Adrenal gland (tissue), 19 donors: ENCODE measurements at places on chromosomes 3 and 15. TPM values are rescaled to one million over a fixed set of nuclear protein-coding genes. Genes with fewer than 3 reads are reported as not detected.
A peak's percentile ranks its signal among the peaks of the same experiment; 100 is the strongest.

GRCh38 chr3:7397097-7397496 is 536.2 kb downstream of the GRM7 start:
- DNase-seq = no peak

Gene DNAJB8
- not detected for total RNA-seq

- no peak for DNase-seq
Measured at GRCh38 chr3:194181612-194182529, 45.9 kb downstream of the HES1 start.

Gene C2CD4A
- 0.23 TPM for total RNA-seq

GRCh38 chr3:72727172-72727571 is 121.1 kb downstream of the SHQ1 start:
- DNase-seq = no peak

Gene GFM1
- 90.1 TPM for total RNA-seq

GRCh38 chr3:151890721-151891141 is 17.3 kb downstream of the SUCNR1 start:
- no peak for DNase-seq

Gene ZNF660
- total RNA-seq = 0.83 TPM

Gene CEMIP
- total RNA-seq = 0.42 TPM

- no peak for DNase-seq
Measured at GRCh38 chr3:5186089-5186857, 1.2 kb upstream of the EDEM1 start.

- no peak for DNase-seq
Measured at GRCh38 chr3:158084651-158085050, 21.6 kb downstream of the SHOX2 start.

GRCh38 chr3:33803252-33803651 is 4.8 kb downstream of the PDCD6IP start:
- DNase-seq = no peak

Gene LEO1
- total RNA-seq = 23.4 TPM

Gene CELSR3
- 2.4 TPM for total RNA-seq

Gene KNG1
- total RNA-seq = 0.16 TPM

DNA sequence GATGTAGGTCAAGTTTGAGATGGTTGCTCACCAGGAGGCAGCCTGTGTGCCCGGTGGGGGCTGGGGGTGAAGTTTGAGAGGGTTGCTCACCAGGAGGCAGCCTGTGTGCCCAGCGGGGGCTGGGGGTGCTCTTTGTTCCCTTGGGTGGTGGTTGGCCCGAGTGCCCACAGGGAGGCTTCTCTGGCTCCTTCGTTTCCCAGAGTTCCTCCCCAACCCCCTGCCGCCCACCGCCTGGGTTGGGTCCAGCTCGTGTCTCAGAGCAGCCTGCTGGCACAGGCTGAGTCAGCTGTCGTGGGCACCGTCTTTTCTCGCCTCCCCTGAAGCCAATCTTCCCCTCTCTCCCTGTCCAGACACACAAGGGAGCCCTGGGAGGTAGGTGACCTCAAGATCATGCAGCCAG is 3.1 kb downstream of the APBA2 start:
- DNase-seq = no peak

GRCh38 chr15:31472636-31473384 is 146.2 kb downstream of the KLF13 start:
- peak; percentile 23 for DNase-seq

GRCh38 chr3:57078344-57078634 is 17.8 kb downstream of the SPATA12 start:
- peak; percentile 81 for DNase-seq

Gene PCLAF
- total RNA-seq = 1.4 TPM

DNA sequence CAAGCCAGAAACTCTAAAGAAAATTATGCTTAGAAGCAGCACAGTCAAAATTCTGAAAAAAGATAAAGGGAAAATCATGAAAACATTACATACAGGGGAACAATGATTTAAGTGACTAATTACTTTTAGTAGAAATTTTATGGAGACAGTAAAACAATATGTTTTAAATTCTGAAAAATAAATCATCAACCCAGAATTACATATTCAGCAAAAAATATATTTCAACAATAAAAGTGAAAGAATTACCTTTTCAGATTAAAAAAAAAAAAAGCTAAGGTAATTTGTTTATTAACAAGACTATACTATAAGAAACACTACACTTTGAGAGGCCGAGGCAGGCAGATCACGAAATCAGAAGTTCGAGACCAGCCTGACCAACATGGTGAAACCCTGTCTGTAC is 32.4 kb upstream of the IGF2BP2 start:
- DNase-seq = no peak

Gene SLC2A2
- not detected for total RNA-seq

DNA sequence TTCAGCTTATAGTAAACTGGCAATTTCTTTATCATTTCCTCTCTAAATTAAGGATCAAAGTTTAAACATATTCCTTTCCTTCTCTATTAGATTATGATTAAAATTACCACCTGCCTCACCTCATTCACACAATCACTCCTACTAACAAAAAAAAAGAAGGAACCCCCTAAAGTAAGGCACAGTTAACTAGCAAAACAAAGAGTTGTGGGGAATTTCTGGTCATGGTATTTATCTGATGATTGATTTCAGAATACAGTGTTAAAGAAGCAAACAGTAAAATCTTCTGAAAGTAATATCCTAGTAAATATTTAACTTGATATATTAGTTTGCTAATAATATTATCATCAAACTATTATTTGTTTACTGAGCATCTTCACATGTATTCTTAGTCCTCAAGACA is 8.8 kb downstream of the GBE1 start:
- DNase-seq = no peak

Gene CX3CR1
- not detected for total RNA-seq

DNA sequence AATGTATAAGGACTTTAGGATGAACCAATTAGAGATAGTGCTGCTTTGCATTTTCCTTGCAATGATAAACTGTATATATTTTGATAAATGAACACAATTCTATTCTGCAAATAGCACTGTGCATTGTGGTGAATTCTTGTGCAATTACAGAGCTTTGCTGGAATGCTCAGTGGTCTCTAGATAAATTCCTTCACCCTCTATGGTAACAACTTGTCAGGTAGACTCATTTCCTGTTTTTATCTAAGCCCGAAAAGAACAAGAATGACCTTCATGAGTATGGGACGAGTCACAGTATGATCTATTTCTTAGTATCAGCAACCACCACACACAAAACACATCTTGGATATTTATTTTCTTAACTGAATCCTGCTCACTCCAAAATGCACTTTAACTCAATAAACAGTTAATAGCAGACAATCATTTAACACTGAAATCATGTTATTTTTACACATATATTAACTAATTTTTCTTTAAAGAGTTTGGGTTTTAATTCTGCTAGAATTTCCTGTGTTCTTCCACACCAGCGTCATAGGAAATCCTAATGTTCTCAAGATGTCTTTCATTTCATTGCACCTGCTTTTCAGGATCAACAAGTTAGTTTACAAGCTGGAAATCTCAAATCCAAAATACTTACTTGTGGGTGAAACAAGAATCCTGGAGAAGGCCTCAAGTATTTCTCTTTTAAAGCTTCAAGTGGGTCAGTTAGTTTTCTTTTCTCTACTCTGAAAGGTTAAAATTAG is 551.2 kb downstream of the MECOM start:
- no peak for DNase-seq

DNA sequence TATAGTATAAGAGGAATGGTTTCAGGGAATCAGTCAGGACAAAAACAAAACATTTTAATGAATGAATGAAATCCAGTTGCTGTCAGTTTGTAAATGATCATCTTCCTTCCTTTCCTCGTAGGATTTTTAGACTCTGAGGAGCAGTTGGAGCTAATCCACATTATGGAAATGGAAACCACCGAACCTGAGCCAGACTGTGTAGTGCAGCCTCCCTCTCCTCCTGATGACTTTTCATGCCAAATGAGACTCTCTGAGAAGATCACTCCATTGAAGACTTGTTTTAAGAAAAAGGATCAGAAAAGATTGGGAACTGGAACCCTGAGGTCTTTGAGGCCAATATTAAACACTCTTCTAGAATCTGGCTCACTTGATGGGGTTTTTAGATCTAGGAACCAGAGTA is 3.1 kb downstream of the TIPARP start:
- no peak for DNase-seq
